ENCODE measurements at places on chromosomes 3 and 15.

- no peak for DNase-seq
Observed at GRCh38 chr3:74027121-74027520, 402.4 kb upstream of the PDZRN3 start.

GRCh38 chr15:90666135-90666909, 50.8 kb upstream of the BLM start:
- no peak for DNase-seq

- no peak for DNase-seq
Observed at GRCh38 chr3:111521891-111522290, 20.1 kb upstream of the CD96 start.

- DNase-seq: no peak
Observed at GRCh38 chr3:146161663-146162002, 649 bp upstream of the PLOD2 start.

DNA sequence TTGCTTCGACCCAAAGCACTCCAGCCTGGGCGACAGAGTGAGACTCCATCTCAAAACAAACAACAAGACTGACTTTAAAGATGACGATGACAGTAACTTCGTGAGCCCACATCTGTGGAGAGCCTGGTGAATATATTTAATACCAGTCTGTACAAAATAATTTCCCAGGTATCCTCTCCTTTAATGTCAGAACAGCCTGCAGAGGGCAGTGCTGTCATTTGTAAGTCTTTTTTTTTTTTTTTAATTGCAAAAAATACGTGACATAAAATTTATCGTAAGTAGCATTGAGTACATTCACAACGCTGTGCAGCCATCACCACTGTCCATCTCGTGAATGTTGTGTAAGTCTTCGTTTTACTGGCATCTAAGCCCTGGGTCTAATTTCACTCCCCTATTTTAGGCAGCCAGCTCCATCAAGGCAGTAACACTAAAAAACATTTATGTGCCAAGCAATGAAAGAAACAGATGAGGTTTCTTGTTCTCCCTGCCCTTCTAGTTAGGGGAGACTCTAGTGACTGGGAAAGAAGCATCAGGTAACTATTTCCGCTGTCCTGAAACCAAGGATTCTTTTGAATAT, 1.4 kb downstream of the HTD2 start:
- DNase-seq: peak; percentile 52

DNA sequence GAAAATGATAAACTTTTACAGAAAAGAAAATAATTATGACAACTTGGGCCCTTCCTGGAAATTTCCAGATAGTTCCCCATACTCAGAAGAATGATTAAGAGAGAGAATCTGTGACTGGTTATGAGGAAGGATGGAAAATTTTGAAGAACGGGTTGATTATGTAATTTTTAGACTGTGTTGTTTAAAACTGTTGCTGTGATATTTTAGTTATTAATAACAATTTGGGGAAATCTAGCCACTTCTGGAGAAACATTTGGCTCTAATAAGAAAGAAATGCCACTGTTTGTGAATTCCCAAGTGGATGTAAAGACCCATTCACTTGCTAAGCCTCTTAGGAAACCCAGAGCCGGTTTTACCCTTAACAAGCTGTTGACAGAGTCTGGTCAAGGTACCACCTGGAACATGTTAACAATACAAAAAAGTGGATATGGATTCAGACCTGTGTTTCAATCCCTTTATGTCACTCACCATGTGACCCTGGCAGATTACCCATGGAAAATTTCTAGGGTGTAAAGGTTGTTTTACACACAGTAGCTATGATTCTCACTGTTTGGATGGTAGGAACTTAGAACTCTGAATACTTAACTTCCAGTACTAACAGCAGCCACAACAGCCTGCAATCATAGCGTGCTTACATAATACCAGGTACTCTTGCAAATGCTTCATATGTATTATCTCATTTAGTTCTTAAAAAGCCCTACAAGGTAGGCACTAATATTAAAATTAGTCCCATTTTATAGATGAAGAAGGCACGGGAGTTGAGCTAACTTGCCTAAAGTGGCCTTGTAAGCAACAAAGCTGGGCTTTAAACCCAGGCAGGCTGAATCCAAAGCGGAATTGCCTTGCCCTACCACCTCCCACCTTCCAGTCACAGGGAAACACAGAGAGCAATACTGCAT, 32.0 kb downstream of the ZBTB38 start:
- no peak for DNase-seq

- DNase-seq: peak; percentile 21
Observed at GRCh38 chr3:169668072-169668956, 4.8 kb upstream of the MECOM start.

DNA sequence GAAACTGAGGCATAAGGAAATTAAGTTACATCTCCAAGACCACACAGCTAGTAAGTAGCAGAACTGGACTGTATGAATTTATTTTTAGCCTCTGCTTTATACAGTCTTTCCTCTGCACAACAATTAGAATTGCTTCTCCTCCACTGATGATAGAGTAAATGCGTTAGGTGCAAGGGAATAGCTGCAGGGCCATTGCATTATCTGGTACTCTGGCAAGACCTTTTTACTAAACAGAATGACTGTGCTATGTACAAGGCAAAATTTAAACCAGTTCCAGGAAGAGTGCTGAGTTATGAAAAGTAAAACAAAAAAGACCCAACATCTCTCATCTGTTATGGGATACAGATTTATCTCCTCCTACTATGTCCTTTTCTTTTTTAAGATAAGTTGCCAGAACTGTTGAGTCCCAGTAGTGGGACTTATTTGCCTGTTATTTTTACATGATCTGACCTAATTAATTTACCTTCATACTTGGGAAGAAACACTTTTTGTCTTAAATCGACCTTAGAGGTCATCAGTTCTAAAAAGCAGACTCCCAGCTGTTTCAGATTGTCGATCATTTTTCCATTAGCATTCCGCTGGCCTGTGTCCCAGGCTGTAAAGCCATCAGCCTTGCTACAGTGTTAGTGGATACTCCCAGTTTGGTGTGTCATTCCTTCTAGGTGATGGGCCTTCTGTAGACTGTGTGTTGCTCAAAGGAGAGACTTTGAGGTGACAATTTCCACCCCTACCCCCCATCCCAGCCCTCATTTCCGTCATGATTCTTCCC, 147.5 kb upstream of the NUDT16 start:
- DNase-seq: peak; percentile 40

DNA sequence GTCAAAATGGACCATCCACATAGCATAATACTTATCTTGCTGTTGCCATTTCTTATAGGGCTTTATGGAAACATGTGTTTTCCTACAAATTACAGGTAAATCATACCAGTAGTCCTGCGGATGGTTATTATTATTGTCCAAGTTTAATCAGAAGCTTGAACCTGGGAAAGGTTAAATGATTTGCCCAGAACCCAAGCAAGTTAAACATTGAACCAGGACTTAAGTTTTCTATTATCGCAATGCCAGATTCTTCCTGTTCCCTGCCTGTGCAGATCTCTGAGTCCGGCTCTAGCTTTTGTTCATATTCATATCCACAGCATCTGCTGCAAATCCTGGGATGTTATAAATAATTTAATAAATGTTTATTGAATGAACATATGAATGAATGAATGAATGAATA, 12.5 kb downstream of the LPP start:
- DNase-seq: no peak

GRCh38 chr3:192515664-192516045, 211.7 kb downstream of the FGF12 start:
- DNase-seq: no peak

GRCh38 chr3:57985984-57986246, 22.3 kb upstream of the FLNB start:
- no peak for DNase-seq

GRCh38 chr3:24843955-24844354, 349.3 kb upstream of the THRB start:
- no peak for DNase-seq

DNA sequence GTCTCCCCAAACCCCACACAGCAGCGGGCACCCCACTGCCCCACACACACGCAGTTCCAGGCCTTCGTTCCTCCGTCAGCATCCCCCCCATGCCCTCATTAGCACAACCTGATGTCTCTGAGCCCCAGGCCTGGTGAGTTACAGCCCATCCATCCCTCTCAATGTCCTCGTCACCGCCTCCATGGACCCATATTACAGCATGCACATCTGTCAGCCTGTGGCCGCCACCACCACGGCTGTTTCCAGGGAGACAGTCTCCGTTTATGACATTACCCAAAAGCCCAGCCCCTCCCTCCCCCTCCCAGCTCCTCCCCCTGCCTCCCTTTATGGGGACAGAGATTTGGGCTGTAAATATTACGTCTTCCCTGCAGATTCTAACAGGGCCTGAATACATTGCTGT, 143.1 kb upstream of the LINGO1 start:
- DNase-seq: no peak

DNA sequence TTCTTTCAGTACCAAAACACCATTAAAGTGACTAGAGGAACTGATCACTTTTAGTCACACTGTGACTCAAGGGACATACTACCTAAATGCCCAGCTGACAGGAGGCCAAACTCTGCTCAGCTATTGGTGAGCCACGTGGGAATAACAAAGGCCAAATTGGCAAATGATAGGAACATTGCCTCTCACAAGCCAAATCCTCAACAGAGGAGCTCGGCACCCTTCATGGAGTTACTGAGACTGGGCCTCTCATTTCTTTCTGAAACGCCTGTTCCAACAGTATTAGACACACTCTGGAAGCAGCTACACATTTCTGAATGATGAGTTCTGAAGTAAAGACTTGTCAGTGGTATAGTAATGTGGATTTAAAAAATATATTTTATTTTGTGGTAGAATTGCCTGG, 166.0 kb upstream of the COL8A1 start:
- no peak for DNase-seq

DNA sequence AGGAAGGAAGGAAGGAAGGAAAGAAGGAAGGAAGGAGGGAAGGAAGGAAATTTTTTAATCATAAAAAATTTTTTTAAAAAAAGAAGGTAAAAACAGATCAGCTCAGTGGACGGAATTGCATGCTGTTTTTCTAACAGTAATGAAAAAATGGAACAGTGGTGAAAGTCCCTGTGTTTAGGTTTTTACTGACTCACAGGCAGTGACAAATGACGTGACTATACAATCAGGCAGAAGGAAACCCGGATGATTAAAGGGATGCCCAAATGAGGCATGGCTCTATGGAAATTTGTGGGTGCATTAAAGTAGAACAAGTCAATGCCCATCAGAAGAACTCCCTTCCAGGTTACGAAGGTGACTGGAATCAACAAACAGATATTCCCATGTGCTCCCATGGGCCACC, 135.0 kb downstream of the IMPG2 start:
- DNase-seq: no peak

GRCh38 chr3:34015204-34016142, 217.0 kb downstream of the PDCD6IP start:
- no peak for DNase-seq

DNA sequence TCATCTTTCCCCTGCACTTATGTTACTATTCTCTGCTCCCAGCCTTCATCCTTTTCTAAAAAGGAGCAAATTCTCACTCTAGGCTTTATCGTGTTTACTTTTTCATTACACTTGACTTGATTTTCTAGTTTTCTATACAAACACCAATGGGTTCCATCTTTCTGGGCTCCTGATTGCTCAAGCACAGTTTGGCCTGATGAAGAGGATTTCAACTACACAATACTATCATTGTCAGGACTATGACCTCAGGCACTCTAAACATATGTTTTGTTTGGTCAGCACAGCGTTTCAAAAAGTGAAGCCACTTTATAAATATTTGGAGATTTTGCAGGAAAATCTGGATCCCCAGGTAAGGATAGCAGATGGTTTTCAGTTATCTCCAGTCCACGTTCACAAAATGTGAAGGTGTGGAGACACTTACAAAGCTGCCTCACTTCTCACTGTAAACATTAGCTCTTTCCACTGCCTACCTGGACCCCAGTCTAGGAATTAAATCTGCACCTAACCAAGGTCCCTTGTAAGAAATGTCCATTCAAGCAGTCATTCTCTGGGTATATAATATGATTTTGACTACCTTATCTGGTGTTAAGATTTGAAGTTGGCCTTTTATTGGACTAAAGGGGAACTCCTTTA, 86.2 kb downstream of the TGFBR2 start:
- no peak for DNase-seq

- no peak for DNase-seq
Observed at GRCh38 chr3:186663361-186664118, 2.3 kb upstream of the HRG start.

GRCh38 chr15:37140531-37141058, 40.2 kb upstream of the MEIS2 start:
- no peak for DNase-seq

- no peak for DNase-seq
Observed at GRCh38 chr3:196207159-196207832, 3.9 kb downstream of the ZDHHC19 start.

DNA sequence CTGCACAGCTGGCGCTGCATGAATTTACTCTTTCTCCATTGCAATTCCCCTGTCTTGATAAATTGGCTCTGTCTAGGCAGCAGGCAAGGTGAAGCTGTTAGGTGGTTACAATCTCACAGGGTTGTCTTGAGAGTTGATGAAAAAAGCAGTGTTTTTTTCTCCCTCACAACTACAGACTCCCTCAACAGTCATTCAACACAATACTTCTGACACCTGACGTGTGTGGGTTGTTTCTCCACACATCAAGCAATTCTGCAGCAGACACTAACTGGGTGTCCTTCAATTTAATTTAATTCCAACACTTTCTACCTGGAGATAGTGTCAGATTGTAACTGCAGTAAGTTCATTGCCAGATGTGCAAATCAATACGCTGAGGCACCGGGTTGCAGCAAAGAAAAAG, 5.1 kb upstream of the SCAMP2 start:
- no peak for DNase-seq

- DNase-seq: no peak
Observed at GRCh38 chr15:55740981-55741832, 1.7 kb downstream of the PRTG start.

GRCh38 chr3:192260116-192261010, 467.0 kb downstream of the FGF12 start:
- DNase-seq: no peak

- peak; percentile 47 for DNase-seq
Observed at GRCh38 chr3:15360788-15361493, 28.6 kb upstream of the SH3BP5 start.

Data from myocyte (in vitro differentiated cells).